Stimulated activated CD4-positive, alpha-beta T cell treated with anti-CD3 and anti-CD28 coated beads, Interleukin-15, amount 100 ng/mL, for 1 hour (primary cell): ENCODE measurements at places on chromosomes 11 and 22.

- DNase-seq = peak; percentile 40
These were observed 4.3 kb upstream of the AMPD3 start for GRCh38 chr11:10450462-10451425.

GRCh38 chr22:24463071-24463760, 31.9 kb upstream of the UPB1 start:
- DNase-seq = no peak

DNA sequence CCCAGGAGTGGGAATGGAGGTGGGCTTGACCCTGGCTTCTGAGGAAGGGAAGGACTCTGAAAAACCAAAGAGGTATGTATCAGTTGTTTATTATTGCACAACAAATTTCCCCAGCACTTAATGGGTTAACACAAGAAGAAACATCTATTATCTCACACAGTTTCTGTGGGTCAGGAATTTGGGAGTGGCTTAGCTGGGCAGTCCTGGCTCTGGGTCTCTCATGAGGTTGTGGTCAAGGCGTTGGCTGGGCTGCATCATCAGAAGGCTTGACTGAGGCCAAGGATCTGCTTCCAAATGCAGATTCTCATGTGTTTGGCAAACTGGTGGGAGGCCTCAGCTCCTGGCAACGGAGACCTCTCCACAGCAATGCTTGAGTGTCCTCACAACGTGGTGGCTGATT, 17.5 kb upstream of the SMIM38 start:
- DNase-seq = no peak

DNA sequence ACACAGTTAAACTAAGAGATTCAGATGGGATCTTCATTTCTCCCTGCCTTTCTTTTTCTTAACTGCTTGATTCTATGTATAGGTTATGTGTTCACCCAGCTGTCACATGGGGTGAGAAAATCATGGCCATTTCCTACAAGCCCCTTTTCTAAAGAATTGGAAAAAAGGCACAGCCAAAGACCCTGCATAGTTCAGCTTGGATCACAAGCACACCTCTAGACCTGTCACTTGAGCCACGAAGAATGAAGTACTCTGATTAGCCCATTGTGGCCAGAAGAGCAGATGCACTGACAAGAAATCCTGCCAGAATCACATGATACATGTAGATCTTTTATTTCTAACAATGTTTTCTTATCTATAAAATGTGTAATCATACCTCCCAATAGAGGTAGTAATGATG, 69.7 kb downstream of the RAB38 start:
- DNase-seq = no peak

DNA sequence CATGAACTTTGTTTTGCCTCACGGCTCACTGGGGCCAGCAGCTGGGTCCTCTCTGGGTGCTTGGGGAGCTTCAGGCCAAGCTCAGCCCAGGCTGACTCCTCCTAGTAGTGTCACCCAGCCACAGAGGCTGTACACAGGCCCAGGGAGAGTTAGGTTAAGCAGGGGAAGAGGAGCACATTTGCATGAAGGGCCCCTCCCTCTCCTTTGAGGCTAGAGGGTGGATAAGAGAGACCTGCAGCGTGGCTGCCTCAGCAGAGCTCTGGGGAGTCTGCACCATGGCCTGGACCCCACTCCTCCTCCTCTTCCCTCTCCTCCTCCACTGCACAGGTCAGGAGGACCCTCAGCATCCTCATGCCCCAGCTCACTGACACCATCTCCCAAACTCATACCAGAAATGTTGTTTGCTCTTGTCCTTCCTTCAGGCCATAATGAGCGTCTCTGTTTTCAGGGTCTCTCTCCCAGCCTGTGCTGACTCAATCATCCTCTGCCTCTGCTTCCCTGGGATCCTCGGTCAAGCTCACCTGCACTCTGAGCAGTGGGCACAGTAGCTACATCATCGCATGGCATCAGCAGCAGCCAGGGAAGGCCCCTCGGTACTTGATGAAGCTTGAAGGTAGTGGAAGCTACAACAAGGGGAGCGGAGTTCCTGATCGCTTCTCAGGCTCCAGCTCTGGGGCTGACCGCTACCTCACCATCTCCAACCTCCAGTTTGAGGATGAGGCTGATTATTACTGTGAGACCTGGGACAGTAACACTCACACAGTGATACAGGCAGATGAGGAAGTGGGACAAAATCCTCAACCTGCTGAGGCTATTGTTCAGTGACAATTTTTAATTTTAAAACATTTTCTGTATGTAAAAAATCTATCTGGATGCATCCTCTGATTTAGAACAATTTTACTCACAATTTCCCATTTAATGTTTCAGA, 82.4 kb upstream of the VPREB1 start:
- DNase-seq = no peak

GRCh38 chr11:46693597-46694012, 6.8 kb downstream of the ARHGAP1 start:
- DNase-seq = no peak

GRCh38 chr11:132008226-132008625, 637.8 kb downstream of the NTM start:
- no peak for DNase-seq

DNA sequence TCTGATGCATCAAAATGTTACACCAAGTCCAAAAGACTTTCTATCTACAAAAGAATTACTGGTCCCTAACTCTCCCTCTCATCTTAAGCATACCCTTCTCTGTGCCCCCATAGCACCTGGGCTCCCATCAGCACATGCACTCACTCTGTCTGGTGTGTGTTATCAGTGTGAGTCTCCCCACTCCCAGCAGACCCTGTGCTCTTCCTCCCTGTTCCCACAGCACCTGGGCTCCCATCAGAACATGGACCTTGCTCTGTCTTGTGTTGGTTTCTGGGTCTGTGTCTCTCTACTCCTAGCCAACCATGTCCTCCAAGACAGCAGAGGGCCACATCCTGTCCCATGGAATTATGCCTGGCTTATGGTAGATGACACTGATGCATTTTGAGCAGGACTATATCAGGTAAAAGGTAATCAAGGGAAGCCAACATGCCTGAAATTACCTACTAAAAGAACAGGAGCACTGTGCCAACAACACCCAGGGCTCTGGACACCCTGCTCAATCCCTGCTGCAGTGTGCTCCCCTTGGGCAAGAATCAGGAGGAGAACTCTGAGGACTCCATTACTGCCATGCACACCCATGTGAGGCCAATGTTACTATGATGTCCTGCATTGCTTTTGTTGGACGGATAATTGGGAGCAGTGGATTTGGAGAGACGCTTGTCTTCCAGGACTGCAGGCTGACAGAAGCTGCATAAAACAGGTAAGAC, 34.3 kb downstream of the GAB4 start:
- no peak for DNase-seq

GRCh38 chr11:73814812-73815211, 27.1 kb downstream of the MRPL48 start:
- no peak for DNase-seq

GRCh38 chr11:120281143-120281795, 41.3 kb downstream of the POU2F3 start:
- DNase-seq = no peak

- no peak for DNase-seq
These were observed 9.2 kb upstream of the PIWIL4 start for GRCh38 chr11:94557992-94558391.

DNA sequence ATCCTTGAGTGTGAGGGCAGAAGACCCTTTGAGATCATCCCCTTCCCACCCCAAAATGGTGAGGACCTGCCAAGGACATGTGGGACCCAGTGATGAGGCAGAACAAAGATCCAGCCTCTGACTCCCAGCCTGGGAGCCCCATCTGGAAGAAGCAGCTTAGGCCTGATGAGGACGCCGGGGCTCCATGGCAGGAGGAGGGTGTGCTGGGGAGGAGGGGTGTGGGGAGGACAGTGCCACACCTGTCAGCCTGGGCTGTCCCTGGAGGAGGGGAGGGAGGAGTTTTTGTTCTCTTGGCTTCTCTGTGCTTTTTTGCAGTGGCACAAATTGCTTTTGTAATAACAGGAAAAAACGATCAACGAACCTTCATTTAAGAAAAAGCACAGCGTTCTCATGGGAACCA, 44.4 kb upstream of the DAGLA start:
- no peak for DNase-seq

DNA sequence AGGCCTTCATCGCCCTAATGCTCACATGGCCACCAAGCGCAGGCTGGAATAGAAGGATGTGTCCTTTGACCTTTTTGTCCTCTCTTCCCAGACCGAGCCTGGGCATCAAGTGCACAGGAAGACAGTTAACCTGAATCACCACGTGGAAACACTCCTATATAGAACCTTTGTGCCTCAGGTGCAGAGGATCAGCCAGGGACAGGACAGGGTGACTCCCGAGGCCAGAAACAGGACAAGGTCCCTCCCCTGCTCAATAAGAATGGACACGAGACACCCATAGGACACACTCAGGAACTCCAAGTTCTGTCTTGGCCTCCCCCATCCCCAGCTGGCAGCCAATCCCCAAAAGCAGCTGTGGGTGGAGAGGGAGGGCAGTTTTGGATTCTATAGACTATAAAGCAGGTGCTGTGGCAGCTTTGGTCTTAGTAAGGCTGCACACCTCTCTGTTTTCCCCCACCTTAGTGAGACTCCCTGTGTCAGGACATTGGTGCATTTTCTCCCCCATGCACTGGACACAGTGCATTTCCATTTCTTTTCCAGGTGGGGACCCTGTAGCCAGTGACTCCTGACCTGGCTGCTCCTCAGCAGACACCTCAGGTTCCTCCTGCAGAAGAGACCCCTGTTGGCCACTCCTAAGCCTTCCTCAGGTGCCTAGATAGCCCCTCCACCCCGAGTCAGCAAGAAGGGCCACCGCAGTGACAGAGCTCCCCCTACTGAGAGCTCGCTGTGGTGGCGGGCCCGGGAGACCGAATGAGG, 43.6 kb upstream of the POU2AF1 start:
- no peak for DNase-seq

- no peak for DNase-seq
These were observed 32.3 kb upstream of the ADSL start for GRCh38 chr22:40314041-40314440.

- DNase-seq = no peak
These were observed 14.2 kb downstream of the SCYL1 start for GRCh38 chr11:65538915-65539743.

- no peak for DNase-seq
These were observed 61.5 kb downstream of the MIAT start for GRCh38 chr22:26718905-26719304.

- no peak for DNase-seq
These were observed 122.7 kb downstream of the FCHSD2 start for GRCh38 chr11:73019449-73019848.

- DNase-seq = no peak
These were observed 419.8 kb upstream of the LRRC4C start for GRCh38 chr11:41879214-41879613.

DNA sequence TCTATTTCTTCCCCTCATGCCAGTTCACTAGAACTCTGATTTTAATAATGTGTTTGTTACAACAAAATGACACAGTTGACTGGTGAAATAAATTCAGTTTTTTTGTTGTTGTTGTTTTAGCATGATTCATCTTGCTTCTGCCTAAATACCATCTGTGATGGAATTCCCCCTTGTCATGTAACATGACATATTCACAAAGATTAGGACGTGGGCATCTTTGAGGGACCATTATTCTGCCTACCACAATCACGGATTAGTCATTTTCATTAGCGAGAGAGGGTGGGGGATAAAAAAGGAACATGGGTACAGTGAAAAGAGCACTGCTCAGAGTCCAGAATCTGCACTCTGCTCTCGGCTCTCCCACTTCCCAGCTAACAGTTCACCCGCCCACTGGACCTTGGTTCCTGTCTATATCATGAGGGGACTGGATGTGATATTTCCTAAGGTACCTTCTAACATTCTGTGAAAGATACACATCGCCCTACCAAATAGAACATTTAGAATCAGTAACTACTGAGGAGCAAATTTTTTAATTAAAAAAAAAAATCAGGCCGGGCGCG, 11.3 kb downstream of the HTATIP2 start:
- DNase-seq = no peak

DNA sequence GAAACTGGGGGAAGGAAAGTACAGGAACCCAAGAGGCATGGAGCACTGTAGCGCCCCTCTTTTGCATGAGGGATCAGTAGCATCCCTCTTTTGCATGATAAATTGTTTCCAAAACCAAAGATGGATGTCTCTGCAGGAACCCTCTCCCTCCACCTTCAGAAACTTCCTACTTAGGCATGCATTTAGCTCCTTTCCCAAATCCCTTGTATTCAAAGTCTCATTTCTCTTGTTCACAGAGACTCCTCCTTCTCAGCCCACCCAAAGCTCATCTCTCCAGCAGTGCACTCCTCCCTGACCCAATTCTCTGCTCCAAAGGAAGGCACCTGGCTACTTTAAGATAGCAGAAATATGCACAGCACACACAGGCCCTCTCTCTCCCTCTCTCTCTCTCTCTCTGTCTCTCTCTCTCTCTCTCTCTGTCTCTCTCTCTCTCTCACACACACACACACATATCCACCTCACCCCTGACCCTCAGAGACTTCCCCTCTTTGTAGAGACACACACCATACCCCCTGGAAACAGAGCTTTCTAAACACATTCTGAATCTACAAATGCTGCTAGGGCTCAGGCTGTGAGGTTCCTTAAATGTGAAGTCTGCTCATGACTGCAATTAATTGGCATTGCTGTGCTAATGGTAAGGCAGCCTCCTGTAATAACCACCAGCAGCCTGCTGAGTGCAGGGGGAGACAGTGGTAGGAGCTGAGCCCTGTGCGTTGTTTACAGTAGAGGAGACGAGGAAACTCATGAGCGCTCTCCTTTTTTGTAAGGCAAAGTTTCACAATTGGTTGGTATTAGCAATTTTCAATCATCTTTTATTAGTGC, 519.6 kb downstream of the NTM start:
- DNase-seq = no peak

DNA sequence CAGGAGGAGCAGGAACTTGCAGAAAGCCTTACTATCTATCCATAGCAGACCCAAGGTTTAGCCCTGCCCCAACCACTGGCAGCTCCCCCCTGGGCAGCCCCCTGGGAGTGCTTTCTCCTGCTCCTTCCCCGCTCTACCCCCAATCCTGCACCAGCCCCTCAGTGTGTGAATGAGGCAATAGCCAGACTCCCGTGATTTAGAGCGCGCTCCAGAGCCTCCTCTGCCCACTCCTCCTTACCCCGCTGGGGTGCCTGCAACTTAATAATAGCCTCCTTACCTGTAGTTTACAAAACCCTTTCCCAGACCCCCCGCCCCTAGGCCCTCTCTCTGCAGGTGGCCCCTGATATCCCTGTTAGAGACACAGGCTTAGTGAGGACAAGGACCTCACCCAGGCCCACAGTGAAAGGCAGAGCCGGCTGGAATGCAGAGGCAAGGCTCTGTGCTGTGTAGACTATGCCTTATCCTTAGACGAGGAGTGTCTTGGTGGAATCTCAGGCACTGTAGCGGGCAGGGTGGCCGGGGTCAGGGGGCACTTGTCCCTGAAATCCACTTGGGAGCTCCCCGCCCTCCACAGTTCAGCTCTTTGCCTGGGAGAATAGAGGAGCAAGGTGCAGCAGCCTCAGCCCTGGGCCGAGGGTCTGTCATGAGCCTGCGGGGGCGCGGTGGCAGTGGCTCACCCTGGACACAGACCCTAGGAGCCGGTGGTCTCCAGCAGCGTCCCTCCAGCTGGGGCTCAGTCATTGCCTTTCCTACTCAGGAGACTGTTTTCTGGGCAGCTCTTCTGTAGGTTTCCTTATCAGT, 4.3 kb upstream of the CARNS1 start:
- DNase-seq = no peak

GRCh38 chr11:14124350-14124749, 161.8 kb downstream of the SPON1 start:
- no peak for DNase-seq
